ENCODE measurements at places on chromosomes 1 and 21.

DNA sequence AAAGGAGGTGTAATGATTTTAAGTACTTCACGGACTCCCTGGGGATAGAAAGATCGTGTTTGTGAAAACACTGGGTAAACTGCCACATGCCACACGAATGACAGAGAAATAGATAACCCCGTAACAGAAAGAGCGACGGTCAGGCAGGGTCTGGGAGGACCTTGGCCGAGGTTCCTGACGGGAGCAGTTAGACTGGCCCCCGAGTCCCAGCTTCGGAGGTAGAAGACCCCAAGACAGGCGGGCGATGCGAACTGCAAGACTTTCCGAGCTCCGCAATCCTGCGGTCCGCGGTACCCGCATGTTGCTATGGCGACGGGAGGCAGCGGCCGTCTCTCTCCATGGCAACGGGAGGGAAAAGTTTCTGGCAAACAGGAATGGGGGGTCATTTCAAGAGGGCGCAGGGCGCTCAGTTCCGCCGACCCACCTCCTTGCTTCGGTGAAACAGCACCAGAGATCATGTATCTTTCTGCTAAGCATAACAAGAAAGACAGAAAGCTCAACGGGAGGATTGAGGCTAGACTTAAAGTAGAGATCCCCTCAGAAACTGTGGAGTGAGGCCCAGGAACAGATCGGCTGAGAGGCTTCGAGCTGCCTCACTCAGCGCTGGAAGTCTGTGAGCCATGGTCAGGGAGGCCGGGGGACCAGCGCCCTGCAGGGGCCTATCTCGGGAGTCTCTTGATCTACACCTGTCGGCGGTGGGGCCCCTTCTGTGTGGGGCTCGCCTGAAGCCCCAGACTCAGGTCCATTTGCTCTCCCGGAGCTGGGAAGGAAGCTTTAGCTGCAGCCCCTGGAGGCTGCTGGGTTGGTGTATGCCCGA, 685 bp upstream of the SYT6 start:
- peak; percentile 47 for DNase-seq

- DNase-seq, result peak; percentile 50
Measured at GRCh38 chr1:84433258-84434080, 35.2 kb downstream of the DNASE2B start.

DNA sequence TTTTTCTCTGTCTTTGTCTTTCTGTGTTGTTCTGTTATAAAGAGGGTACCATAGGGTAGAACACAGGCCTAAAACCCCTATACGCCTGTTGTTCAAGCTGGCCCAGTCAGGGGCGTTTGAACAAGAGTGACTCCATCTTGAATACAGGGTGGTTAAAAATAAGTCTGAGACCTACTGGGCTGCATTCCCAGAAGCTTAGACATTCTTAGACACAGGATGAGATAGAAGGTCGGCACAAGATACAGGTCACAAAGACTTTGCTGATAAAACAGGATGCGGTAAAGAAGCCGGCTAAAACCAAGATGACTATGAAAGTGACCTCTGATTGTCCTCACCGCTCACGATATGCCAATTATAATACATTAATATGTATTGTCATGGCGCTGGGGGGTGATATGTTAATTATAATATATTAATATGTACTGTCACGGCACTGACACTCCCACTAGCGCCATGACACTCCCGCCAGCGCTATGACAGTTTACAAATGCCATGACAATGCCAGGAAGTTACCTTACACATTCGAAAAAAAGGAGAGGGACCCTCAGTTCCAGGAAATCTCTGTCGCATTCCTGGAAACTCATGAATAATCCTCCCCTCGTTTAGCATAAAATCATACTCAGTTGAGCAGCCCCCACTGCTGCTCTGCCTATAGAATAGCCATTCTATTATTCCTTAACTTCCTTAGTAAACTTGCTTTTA, 58.5 kb upstream of the KLHDC7A start:
- no peak for DNase-seq

GRCh38 chr1:92711473-92712165, 73.3 kb downstream of the EVI5 start:
- peak; percentile 40 for DNase-seq

- DNase-seq, result no peak
Measured at GRCh38 chr1:199574950-199575349, 452.6 kb upstream of the NR5A2 start.

GRCh38 chr21:37734846-37735245, 181.4 kb downstream of the KCNJ6 start:
- DNase-seq, result no peak

- DNase-seq, result peak; percentile 47
Measured at GRCh38 chr1:241985787-241986186, 13.1 kb downstream of the MAP1LC3C start.

DNA sequence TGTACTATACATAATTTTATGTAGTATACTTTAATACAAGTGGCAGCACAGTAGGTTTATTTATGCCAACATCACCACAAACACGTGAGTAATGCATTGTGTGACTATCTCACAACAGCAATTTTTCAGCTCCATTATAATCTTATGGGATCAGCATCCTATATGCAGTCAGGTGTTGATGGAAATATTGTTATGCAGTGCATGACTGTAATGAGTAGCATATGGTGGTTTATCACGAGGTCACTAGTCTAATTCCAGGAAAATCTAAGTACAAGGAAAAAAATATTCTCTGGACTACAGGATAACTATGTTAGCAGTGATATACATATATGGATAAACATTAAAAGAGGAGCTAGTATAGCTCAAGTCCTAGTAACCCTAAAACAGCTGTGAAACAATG, 69.0 kb downstream of the ATP1B1 start:
- no peak for DNase-seq

DNA sequence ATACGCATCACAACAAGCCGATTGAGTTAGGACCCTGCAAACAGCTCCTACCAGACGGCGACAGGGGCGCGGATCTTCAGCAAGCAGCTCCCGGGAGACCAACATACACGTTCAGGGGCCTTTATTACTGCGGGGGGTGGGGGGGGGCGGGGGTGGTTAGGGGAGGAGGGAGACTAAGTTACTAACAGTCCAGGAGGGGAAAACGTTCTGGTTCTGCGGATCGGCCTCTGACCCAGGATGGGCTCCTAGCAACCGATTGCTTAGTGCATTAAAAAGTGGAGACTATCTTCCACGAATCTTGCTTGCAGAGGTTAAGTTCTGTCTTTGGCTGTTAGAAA, 162.0 kb downstream of the RUNX1 start:
- no peak for DNase-seq
